Activated naive CD4-positive, alpha-beta T cell treated with Interleukin-2 at 50 U/mL for 16 hours (primary cell): ENCODE measurements at places on chromosomes 6 and 20.

DNA sequence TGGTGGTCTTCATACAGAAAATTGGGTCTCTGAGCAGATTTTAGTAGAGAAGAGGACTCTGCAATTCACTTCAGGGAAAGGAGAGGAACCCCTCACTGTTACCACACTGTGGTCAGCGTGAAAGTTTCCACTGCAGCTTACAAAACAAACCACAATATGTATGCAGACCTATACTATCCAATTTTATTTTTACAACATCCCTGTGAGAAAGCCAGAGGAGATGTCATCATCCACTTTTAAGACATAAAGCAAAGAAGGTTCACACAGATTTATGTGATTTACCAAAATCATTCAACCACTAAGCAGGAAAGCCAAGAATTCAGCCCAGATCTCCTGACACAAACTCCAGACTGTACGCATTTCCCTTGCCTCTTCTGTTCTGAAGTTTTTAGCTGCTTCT is 442.4 kb downstream of the FRK start:
- DNase-seq = no peak

DNA sequence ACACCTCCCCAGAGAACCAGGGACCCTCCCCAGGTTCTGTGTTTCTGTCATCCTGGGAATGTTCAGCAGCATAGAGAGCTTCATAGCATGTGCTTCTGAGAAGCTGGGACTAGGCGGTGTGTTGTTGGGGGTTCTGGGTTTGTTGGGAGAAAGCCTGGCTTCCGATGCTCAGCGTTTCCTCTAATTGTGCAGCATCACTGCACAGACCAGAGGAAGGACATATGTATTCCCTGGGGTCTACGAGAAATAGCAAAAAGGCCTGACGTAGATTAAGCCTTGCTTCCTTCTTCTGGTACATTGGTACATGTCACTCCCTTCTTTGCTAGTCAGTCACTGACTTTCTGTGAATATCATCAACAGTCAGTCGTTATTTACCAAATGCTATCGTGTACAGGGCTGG is 96.9 kb upstream of the SGK1 start:
- DNase-seq = no peak

GRCh38 chr6:29958921-29959320 is 16.6 kb downstream of the HLA-A start:
- no peak for DNase-seq

- no peak for DNase-seq
Measured at GRCh38 chr6:149079456-149079855, 238.1 kb upstream of the TAB2 start.
